ENCODE measurements at places on chromosomes 5 and 9. TPM values are rescaled to one million over a fixed set of nuclear protein-coding genes. Genes with fewer than 3 reads are reported as not detected.

DNA sequence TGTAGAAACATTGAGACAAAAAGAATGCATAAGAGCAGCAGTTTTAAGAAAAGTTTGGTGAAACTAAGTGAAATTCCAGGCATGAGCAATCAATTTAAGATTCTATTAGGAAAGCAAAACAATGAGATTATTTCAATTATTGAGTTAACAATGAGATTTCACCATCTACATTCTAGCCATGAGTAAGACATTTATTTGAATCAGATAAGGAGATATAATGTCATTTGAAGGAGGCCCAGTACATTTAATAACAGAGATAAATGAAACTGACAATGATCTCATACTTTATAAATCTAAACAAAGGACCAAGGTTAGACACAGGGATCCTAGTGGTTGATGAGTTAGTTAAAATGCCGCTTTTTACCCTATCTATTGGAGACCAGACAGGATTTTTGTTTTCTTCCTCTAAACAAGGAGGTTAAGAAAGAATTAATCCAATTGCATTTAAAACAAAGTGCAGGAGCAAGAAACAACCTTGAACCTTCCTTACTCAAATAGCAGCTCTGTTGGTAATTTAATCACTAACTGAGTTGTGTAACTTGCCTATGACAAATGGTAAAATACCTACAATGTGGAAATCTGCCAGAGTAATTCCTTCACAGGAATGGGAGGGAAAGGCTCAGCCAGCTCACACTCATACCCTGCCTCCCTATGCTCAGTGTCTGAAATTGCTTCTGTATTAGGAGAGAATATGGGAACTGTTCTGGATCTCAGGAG lies 103.5 kb upstream of the NR3C1 start:
- DNase-seq, result no peak

The ADAMTSL2 gene
- total RNA-seq, result 4.3 TPM

The AKNA gene
- total RNA-seq, result 9.5 TPM

The RGS14 gene
- 14.8 TPM for total RNA-seq

The ACER2 gene
- 1.7 TPM for total RNA-seq

The IRX1 gene
- total RNA-seq, result 1.6 TPM
